ENCODE measurements at places on chromosomes 2 and 18.
A peak's percentile ranks its signal among the peaks of the same experiment; 100 is the strongest.

- DNase-seq: no peak
Observed at GRCh38 chr2:215657844-215658243, 222.0 kb upstream of the FN1 start.

DNA sequence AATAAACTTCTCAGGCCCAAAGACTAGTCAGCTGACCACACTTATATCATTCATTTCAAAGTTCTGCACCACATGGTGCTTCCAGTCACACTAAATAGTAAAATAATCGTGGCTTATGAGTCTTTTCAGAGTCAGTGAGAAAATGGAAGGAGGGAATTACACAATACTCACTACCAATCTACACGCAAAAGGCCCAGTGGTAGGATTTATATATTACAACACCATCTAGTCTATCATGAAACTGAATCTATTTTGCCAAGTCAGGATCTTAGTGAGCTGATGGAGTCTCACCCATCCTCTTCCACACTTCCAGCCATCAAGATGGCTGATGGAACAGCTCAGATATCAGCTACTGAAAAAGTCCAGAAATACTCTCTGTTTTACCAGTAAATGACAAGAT is 21.9 kb downstream of the INO80D start:
- no peak for DNase-seq

- no peak for DNase-seq
Observed at GRCh38 chr2:51971136-51971535, 939.2 kb upstream of the NRXN1 start.

DNA sequence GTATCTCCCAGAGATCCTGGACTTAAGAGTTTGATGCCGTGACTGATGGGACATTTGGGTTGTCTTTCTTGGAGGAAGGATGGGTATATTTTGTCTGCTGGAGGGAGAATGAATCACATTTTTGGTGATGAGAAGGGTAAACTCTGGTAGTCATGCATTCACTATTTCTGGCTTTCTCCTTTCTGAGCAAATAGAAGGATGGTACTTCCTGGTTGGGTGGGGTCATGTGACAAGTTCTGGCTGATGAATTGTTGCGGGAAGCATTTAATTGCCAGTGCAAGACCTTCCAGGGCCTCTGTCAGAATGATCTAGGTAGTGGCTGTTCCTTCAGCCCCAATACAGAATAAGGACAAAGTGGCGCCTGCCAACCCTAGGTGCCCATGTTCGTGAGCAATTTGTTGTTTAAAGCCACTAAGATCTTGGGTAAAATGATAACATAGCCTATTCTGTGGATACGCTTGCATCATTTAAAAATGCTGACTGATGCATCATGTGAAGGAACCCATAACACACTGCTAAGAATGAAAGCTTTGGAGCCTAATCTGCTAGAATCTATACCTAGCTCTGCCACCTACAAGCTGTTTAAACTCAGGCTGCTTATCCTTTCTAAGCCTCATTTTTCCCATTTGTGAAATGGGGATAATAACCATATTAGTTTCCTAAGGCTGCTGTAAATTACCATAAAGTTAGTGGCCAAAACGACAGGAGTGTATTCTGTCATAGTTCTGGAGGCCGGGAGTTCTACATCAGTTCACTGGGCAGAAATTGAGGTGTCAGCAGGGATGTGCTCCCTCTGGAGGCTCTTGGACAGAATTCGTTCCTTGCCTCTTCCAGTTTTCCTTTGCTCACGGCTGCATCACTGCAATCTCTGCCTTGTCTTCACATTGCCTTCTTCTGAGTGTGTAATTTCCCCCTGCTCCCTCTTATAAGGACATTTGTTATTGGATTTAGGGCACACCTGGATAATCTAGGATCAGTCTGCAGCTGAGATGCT is 281.3 kb downstream of the AGPS start:
- DNase-seq: no peak

- no peak for DNase-seq
Observed at GRCh38 chr2:217746808-217747207, 256.0 kb downstream of the TNS1 start.

- no peak for DNase-seq
Observed at GRCh38 chr18:58960946-58961722, 96.5 kb downstream of the ZNF532 start.

DNA sequence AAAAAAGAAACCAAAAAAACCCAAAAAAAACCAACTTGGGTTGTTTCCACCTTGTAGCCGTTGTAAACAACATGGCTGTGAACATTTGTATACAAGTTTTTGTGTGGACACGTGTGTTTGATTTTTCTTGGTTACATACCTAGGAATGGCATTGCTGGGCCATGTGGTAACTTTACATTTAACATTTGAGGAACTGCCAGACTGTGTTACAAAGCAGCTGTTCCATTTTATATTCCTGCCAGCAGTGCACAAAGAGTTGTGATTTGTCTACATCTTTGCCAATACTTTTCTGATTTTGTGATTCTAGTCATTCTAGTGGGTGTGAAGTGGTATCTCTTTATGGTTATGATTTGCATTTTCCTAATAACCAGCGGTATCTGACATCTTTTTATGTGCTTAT is 22.5 kb downstream of the LPIN1 start:
- DNase-seq: no peak

GRCh38 chr18:23069481-23069880 is 65.8 kb upstream of the CABLES1 start:
- DNase-seq: no peak

DNA sequence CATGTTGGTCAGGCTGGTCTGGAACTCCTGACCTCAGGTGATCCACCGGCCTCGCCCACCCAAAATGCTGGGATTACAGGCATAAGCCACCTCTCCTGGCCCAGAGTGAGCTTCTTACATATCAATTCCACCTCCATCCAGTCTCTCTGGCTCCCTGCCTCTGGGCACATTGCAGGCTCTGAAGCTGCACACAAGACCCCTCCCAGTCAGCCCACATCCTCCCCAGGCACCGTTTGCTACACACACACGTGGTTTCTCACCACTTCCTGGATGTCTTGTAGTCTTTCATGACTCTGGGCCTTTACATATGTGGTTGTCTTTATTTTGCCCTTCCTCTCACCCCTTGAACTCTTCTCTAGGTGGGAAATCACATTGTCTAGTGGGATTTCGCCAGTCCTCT is 64.0 kb upstream of the CABLES1 start:
- DNase-seq: peak; percentile 33

DNA sequence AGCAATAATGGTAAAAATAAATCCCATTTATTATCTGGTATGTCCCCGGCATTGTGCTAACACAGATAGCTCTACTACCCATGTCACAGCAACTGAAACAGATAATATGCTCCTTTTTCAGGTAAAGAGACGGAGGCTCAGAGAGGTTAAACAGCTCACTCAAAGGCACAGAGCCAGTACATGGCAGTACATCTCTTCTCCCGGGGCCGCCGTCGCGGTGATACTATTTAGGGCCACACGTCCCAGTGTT is 693 bp upstream of the PDK1 start:
- DNase-seq: no peak

GRCh38 chr2:162734287-162734686 is 104.3 kb downstream of the KCNH7 start:
- DNase-seq: no peak

DNA sequence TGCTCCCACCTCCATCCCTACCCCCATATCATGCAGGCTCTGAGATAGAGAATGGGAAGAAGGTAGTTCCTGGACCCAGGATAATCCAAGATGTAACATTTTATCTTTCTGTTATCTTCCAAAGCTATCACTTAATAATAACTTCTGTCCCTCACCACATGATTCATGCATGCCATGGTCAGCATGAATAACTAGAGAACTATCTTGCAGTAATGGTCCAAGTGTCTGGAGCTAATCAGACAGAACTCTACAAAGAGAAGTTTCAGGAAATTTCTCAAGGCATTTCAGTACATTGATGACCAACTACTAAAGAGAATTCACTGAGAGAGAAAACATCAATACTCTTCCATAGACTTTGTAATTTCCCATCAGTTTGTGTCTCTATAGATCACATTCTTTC is 1469.7 kb upstream of the PIK3C3 start:
- DNase-seq: no peak

DNA sequence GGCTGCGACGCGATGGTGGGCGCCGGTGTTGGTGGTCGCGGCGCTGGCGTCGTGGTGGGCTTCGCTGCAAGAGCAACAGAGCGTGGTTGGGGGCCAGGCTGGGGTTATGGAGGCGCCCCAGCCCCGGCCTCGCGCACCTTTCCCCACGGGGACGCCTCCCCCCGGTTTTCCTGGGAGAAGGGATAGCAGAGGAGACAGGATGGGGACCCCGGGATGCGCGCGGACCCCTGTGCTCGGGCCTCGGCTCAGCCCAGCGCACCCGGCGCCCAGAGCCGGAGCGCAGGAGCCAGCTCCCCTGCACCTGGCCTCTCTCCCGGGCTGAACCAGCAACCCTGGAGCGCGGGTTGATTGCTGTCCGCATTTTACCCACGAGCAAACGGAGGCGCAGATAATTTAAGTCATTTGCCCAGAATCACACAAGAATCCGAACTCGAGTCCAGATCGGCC is 1.0 kb downstream of the CD8A start:
- no peak for DNase-seq

DNA sequence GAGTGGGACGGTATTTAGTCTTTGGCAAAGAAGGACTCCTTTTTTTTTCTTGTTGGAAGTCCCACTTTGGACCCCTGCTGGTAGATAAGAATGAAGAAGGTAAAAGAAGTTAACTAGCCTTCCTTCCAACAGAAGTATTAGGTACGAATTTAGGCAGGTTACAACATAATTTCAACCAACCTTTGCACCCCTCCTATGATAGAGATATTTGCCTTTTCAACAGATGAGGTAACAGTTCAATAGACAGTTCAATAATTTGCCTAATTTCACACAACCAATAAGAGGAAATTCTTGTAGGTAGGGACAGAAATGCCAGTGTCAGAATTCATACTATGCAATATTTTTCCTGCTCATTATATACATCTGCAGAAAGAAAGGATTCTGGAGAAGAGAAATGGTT is 100.8 kb downstream of the CCDC141 start:
- no peak for DNase-seq

Data from T-helper 2 cell (primary cell).